Activated CD4-positive, alpha-beta memory T cell treated with anti-CD3 and anti-CD28 coated beads for 36 hours (primary cell): ENCODE measurements at places on chromosomes 2 and 18.

DNA sequence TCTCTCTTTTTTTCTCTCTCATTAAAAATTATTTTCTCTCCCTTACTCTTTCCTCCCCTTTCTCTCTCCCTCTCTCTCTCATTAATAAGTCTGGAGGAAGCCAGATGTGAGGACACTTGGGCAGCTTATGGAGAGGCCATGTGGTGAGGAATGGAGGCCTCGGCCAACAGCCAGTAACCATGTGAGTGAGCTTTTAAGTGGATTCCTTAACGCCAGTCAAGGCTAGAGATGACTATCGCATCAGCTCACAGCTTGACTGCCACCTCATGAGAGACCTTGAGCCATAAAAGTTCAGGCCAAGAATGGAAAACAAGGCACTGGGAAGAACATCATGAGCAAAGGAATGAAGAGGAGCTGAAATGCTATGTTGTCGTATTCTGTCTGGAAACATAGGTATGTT, 39.1 kb downstream of the ETAA1 start:
- H3K27me3 ChIP-seq = peaks cover 13% of the 10 kb centered on the region
- H3K27ac ChIP-seq = no peak overlapping the region
- H3K36me3 ChIP-seq = no peaks in the 10 kb centered on the region
- DNase-seq = no peak
- no peak overlapping the region for H3K4me3 ChIP-seq
- H3K4me1 ChIP-seq = no peaks in the 10 kb centered on the region

DNA sequence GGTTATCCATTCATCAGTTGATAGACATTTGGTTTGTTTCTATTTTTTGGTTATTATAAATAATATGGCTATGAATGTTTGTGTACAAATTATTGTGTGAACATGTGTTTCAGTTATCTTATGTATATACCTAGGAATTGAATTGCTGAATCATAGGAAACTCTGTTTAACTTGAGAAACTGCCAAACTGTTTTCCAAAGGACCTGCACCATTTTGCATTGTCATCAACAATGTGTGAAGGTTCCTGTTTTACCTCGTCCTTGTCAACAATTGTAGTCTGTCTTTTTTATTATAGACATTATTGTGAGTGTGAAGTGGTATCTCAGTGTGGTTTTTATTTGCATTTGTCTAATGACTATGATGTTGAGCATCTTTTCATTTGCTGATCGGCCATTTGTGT, 17.1 kb downstream of the PDK1 start:
- no peaks in the 10 kb centered on the region for H3K27me3 ChIP-seq
- no peak overlapping the region for H3K4me3 ChIP-seq
- H3K4me1 ChIP-seq = peaks cover 5% of the 10 kb centered on the region
- H3K27ac ChIP-seq = no peak overlapping the region

DNA sequence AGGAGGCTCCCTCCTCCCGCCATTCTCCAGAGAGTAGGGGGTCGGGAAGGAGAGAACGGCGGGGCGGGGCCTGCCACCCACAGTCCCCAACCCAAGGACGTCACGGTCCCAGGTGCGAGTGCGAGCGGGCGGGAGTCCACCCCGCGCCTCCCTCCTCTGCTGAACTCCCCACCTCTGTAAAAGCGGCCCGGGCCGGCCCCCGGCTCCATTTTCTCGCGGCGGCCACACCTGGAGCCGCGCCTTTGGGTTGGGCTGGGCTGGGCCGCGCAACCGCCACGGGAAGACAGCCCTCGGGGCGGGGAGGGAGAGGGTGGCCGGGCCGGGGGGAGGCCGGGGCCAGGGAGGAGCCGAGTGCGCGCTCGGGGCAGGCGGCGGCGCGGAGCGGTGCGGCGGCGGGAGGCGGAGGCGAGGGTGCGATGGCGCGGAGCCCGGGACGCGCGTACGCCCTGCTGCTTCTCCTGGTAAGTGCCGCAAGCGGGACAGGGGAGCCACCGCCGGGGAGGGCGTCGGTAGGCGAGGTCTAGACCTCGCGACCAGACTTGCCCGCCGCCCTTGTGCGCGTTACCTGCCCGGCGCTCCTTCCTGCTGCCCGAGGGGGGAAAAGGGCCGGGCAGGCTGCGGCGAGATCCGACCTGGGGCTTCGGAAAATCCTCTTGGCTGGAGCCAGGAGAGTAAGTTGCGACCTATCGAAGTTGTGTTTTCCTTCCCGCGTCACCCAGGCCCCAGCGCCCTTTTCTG, at the start of gene DSG2:
Gene DSG2 (plus strand): TSS at position 342 of the 738 bp plus-strand sequence. CDS start 75 bp downstream, at position 417.
- peaks cover 4% of the 10 kb centered on the region for H3K4me1 ChIP-seq
- H3K27ac ChIP-seq = no peak within 1 kb of the TSS
- no peaks in the 10 kb centered on the region for H3K36me3 ChIP-seq
- peak; percentile 27 for DNase-seq
- H3K4me3 ChIP-seq = peak within 1 kb of the TSS; percentile 57

DNA sequence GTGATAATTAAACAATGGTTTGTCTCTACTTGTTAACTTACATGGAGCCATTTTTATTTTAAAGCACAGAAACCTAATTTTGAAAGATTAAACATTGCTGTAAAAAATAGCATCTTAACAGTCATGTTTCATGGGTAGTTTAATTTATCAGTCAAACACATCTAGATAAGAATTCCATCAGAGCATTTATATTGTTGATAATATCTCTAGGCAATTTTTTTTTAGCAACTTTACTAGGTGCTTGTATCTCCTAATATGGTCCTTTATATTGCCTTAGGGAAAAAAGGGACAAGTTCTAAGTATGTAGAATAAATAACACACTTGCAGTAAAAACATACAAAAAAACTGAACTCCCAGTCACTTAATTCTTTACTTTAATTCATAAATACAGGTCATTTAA, 863 bp downstream of the CSRNP3 start:
- no peak overlapping the region for H3K27ac ChIP-seq
- H3K27me3 ChIP-seq = peaks cover 6% of the 10 kb centered on the region
- H3K36me3 ChIP-seq = no peaks in the 10 kb centered on the region
- no peaks in the 10 kb centered on the region for H3K4me1 ChIP-seq
- no peak for DNase-seq

DNA sequence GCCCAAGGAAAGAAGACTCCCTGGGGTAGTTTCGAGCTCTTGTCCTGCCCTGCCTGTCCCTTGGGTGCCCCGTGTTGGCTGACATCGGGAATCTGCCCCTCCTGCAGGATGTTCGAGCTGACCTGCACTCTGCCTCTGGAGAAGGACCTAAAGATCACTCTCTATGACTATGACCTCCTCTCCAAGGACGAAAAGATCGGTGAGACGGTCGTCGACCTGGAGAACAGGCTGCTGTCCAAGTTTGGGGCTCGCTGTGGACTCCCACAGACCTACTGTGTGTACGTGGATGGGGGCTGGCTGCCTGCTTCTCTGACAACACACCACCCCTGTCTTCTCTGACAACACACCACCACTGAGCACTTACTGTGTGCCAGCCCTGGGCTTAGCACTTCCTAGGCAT, 210.8 kb downstream of the DYSF start:
- no peaks in the 10 kb centered on the region for H3K4me1 ChIP-seq
- H3K27ac ChIP-seq = no peak overlapping the region
- no peak for DNase-seq
- H3K27me3 ChIP-seq = no peaks in the 10 kb centered on the region
- no peaks in the 10 kb centered on the region for H3K36me3 ChIP-seq

GRCh38 chr2:48144777-48145176, 238.5 kb upstream of the FBXO11 start:
- peaks cover 2% of the 10 kb centered on the region for H3K36me3 ChIP-seq
- H3K27me3 ChIP-seq = no peaks in the 10 kb centered on the region
- H3K27ac ChIP-seq = no peak overlapping the region
- H3K4me1 ChIP-seq = peaks cover 18% of the 10 kb centered on the region
- DNase-seq = peak; percentile 18
- H3K4me3 ChIP-seq = no peak overlapping the region

GRCh38 chr2:122525336-122525735, 769.9 kb downstream of the TSN start:
- H3K4me1 ChIP-seq = no peaks in the 10 kb centered on the region
- no peaks in the 10 kb centered on the region for H3K27me3 ChIP-seq
- no peak overlapping the region for H3K4me3 ChIP-seq
- no peak for DNase-seq
- H3K27ac ChIP-seq = no peak overlapping the region
- H3K36me3 ChIP-seq = no peaks in the 10 kb centered on the region

GRCh38 chr2:55431982-55432627, 12.4 kb upstream of the CCDC88A start:
- DNase-seq = no peak
- H3K4me1 ChIP-seq = peaks cover 8% of the 10 kb centered on the region
- H3K27ac ChIP-seq = no peak overlapping the region
- no peaks in the 10 kb centered on the region for H3K36me3 ChIP-seq
- no peak overlapping the region for H3K4me3 ChIP-seq

DNA sequence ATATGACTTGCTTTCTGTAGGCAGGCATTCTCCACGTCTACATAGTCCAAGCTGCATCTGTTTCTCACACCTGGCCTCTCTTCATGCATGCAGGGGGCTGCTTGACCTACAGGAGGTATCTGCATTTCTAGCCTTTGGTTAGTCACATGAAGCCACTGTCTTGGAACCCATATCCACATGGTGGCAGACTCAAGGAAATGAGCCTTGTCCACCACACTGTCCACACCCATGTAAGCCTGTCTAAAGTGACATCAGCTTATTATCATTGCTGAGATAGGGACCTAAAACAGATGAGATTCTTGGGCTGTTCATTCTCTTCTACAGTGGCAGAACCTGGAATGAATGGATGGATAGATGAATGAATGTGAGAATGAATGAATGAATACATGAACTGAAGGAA, 160.4 kb downstream of the DOCK10 start:
- H3K4me3 ChIP-seq = no peak overlapping the region
- no peak for DNase-seq
- no peaks in the 10 kb centered on the region for H3K27me3 ChIP-seq
- H3K4me1 ChIP-seq = peaks cover 50% of the 10 kb centered on the region
- H3K27ac ChIP-seq = peak overlapping the region; percentile 71

DNA sequence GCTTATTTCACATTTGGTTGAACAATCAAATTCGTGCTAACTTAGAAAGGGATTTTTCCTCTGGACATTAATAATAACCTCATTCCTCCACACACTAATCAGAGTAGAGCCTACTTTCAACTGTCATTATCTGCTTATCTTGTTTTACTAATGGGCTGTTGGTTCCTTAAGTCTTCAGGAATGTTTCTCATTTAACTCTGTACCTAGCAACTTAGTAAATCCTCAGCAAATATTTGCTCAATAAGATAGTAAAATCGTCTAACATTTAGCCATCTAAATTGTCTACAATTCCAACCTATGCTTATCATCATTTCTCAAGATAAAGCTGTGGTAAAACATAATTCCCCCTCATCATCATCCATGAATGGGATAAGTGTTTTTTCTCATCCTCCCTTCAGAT, 98.1 kb downstream of the CDH2 start:
- no peaks in the 10 kb centered on the region for H3K4me1 ChIP-seq
- no peaks in the 10 kb centered on the region for H3K27me3 ChIP-seq
- no peaks in the 10 kb centered on the region for H3K36me3 ChIP-seq
- DNase-seq = no peak

DNA sequence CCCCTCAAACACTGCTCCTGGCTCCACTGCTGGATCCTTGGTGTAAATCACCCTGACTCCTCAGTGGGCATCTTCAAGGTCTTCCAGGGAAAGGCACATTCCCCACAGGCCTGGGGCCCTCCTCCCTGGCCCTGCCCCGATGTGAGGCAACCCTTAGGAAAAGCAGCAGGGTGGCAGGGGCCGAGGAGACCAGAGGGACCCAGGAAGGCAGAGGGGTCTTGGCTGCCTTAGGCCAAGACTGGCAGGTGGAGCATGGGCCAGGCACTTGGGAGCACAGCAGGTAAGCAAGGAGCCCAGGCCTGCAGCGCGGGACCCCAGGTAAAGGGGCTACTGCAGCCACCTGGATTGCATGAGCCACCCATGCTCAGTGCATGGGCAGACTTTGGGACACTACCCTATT, 96.9 kb downstream of the GYPC start:
- DNase-seq = no peak
- H3K36me3 ChIP-seq = no peaks in the 10 kb centered on the region
- H3K27ac ChIP-seq = no peak overlapping the region
- no peak overlapping the region for H3K4me3 ChIP-seq

- no peaks in the 10 kb centered on the region for H3K36me3 ChIP-seq
- H3K4me3 ChIP-seq = no peak overlapping the region
- no peaks in the 10 kb centered on the region for H3K4me1 ChIP-seq
- H3K27me3 ChIP-seq = peaks cover 2% of the 10 kb centered on the region
Measured at GRCh38 chr2:179891237-179891636, 29.8 kb upstream of the ZNF385B start.

- no peak overlapping the region for H3K27ac ChIP-seq
- H3K27me3 ChIP-seq = no peaks in the 10 kb centered on the region
- peaks cover 84% of the 10 kb centered on the region for H3K4me1 ChIP-seq
- H3K36me3 ChIP-seq = no peaks in the 10 kb centered on the region
- DNase-seq = no peak
Measured at GRCh38 chr2:10385501-10385900, 62.6 kb downstream of the ODC1 start.

- peaks cover 28% of the 10 kb centered on the region for H3K36me3 ChIP-seq
- H3K4me1 ChIP-seq = peaks cover 76% of the 10 kb centered on the region
- H3K4me3 ChIP-seq = peak overlapping the region; percentile 73
- no peak for DNase-seq
- H3K27ac ChIP-seq = peak overlapping the region; percentile 93
Measured at GRCh38 chr18:2983296-2983695, 29.6 kb downstream of the LPIN2 start.

DNA sequence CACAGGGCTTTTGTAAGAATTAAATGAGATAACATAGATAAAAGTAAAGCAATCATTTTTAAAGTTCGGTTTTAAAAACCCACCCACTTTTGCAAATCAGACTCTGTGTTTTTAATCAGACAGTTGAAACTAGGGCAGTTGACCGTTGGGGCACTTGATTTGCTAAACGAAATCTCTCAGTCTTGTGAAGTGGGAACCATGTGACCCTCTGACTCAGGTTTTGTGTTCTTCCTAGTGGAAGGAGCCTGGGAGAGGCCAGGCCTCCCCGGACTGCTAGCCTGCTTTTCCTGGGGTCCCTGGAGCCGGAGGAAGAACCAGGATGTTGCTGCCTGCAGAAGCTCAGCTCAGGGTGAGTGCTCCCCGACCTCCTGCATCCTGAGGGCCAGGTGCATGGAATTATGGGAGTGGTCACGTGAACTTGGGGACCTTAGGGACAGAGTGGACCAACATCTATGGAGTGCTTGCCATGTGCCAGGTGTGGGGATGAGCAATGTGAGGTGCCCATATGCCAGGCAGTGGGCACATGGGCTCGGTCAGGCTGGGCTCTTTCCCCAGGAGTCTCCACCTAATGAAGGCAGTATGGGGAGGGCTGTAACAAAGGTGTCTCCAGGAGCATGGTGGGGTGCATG, 3.9 kb downstream of the C2orf72 start:
- no peaks in the 10 kb centered on the region for H3K36me3 ChIP-seq
- peaks cover 41% of the 10 kb centered on the region for H3K27me3 ChIP-seq
- H3K27ac ChIP-seq = no peak overlapping the region

DNA sequence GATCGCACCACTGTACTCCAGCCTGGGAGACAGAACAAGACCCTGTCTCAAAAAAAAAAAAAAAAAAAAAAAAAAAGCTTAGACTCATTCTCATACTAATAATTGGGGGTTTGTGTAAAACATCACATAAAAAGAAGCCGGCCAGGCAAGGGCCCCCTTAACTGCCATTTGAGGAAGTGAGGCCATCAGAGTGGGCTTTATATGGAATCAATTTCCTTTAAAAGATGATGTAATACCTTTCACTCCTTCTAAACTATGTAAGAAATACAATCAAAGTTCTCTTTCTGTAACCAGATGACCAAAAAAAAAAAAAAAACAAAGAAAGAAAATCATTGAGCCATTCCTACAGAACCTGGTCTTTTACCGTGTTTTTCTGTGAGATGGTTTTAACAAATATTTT, 13.1 kb upstream of the GPR55 start:
- H3K4me3 ChIP-seq = no peak overlapping the region
- H3K27ac ChIP-seq = no peak overlapping the region
- peaks cover 4% of the 10 kb centered on the region for H3K4me1 ChIP-seq
